ENCODE measurements at places on chromosomes 1 and 21. TPM values are rescaled to one million over a fixed set of nuclear protein-coding genes. Genes with fewer than 3 reads are reported as not detected.
A peak's percentile ranks its signal among the peaks of the same experiment; 100 is the strongest.

CELA3A gene
- total RNA-seq = not detected

HDGF gene
- 395 TPM for total RNA-seq

MNDA gene
- not detected for total RNA-seq

EDARADD gene
- total RNA-seq = 7.0 TPM

TPTE gene
- not detected for total RNA-seq

TCEA3 gene
- total RNA-seq = 0.21 TPM

GRCh38 chr1:53412285-53413174 lies 46.7 kb upstream of the DMRTB1 start:
- peaks cover 4% of the 10 kb centered on the region for H3K4me1 ChIP-seq
- no peak overlapping the region for H3K4me3 ChIP-seq
- no peak overlapping the region for H3K27ac ChIP-seq
- peak; percentile 32 for DNase-seq

GRCh38 chr1:245153081-245153551 lies 1.7 kb upstream of the KIF26B start:
- H3K27me3 ChIP-seq = peaks cover 49% of the 10 kb centered on the region

DNA sequence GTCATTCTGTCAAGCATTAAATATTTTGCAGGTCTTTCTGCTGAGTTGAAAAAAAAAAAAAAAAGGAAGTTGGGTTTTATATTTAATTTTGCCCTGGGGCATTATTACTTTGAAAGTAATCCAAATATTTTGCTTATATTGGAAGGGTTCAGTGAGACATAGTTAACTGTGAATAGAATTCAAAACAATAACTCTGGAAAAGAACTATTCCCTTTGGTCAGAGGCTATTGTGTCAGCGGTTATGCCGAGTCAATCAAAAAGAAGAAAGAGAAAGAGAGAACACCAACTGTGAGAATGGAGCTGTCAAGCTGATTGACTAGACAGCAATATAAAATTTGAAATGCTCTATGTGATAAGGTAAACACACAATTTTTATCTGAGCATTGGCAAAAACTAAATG lies 761.7 kb downstream of the ADGRL2 start:
- no peak overlapping the region for H3K4me3 ChIP-seq
- H3K27ac ChIP-seq = no peak overlapping the region
- H3K4me1 ChIP-seq = peaks cover 4% of the 10 kb centered on the region

GRCh38 chr1:213274140-213274539 lies 223.1 kb downstream of the RPS6KC1 start:
- no peaks in the 10 kb centered on the region for H3K36me3 ChIP-seq
- no peaks in the 10 kb centered on the region for H3K4me1 ChIP-seq
- H3K4me3 ChIP-seq = no peak overlapping the region
- no peaks in the 10 kb centered on the region for H3K27me3 ChIP-seq
- no peak overlapping the region for H3K27ac ChIP-seq

DNA sequence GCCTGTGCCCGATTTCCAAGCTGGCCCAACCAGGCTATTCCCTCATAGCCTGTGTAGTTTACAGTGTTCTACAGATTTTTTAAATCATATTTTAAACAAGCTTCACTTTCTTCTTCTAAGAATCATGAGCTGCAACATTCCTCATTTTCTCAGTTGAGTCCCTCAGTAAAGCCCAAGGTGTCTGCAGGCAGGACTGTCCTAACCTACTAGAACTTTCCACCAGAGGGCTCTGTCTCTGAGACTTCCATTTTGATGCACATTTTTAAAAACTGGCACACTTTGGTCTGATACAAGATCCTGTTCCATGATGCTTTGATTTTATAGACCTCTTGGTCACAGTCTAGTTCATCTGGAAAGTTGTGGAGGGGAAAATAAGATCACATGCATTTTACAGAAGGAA lies 21.6 kb upstream of the SLAMF6 start:
- no peak overlapping the region for H3K27ac ChIP-seq
- no peaks in the 10 kb centered on the region for H3K36me3 ChIP-seq

DNA sequence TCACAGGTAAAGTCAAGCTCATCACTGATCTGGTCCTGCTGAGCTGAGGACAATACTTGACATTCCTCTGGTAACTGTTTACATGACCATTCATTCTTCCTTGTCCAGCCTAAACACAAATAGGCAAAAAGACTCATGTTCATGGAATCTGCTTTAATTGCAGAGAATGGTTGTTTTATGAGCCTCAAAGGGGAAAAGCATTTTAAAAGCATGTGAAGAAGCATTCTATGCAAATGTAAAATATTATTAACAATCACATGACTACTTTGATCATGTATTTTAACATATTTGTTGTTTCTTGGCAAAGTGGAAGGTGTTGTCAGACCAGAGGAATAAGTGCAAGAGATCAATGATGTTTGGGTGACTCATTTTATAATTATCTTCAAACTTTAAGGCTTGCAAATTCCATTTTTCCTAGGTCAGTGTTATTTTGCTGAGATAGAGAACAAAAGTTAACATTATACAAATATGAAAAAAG lies 133.7 kb downstream of the RUNX1 start:
- no peaks in the 10 kb centered on the region for H3K27me3 ChIP-seq
- no peaks in the 10 kb centered on the region for H3K4me1 ChIP-seq
- no peak overlapping the region for H3K4me3 ChIP-seq
- no peaks in the 10 kb centered on the region for H3K36me3 ChIP-seq
- DNase-seq = no peak

DNA sequence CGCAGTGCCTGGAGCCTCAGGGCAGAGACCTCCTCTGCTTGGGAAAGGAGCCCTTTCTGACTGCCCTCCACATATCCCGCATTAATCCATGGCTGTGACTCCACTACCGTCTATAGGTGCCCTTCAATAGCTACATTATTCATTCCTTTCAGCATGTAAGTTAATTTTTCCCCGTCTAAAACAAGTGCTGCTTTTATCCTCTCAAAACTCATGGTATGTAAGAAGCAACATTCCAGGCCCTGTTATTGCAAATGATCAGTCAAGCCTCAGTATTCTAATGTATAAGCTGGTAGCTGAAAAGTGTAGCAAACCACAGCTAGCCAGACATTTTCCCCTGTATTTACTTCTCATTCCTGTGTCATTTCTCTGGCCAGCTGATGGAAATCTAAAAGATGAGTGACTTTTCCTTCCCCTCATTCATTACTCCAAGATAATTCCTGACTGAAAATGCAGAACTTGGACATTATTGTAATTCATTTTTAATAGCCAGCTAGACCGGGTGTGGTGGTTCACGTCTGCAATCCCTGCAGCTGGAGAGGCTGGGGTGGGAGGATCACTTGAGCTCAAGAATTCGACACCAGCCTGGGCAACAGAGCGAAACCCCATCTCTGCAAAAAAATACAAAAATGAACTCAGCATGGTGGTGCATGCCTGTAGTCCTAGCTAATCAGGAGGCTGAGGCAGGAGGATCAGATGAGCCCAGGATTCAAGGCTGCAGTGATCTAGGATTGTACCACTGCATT lies 88.5 kb upstream of the SOD1 start:
- no peak overlapping the region for H3K27ac ChIP-seq
- no peaks in the 10 kb centered on the region for H3K27me3 ChIP-seq
- peaks cover 8% of the 10 kb centered on the region for H3K4me1 ChIP-seq
- H3K36me3 ChIP-seq = no peaks in the 10 kb centered on the region
- no peak overlapping the region for H3K4me3 ChIP-seq

DNA sequence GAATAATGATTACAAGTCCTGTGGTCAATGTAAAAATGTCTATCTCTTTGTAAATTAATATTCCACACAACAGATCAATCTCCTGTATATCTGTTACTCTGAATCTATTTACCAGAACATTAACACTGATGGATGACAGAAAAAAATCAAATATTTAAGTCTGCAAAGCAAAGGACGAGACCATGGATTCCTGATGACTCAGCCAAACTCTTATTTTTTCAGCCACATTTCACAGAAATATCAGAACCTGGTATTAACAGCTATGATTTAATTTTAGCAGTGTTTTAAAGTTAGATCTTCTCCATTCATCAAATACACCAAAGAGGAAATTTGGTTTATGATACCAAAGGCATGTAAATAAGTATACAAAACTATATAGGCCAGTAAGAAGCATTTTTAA lies 46.1 kb downstream of the FAF1 start:
- DNase-seq = no peak
- no peak overlapping the region for H3K27ac ChIP-seq
- no peak overlapping the region for H3K4me3 ChIP-seq

DNA sequence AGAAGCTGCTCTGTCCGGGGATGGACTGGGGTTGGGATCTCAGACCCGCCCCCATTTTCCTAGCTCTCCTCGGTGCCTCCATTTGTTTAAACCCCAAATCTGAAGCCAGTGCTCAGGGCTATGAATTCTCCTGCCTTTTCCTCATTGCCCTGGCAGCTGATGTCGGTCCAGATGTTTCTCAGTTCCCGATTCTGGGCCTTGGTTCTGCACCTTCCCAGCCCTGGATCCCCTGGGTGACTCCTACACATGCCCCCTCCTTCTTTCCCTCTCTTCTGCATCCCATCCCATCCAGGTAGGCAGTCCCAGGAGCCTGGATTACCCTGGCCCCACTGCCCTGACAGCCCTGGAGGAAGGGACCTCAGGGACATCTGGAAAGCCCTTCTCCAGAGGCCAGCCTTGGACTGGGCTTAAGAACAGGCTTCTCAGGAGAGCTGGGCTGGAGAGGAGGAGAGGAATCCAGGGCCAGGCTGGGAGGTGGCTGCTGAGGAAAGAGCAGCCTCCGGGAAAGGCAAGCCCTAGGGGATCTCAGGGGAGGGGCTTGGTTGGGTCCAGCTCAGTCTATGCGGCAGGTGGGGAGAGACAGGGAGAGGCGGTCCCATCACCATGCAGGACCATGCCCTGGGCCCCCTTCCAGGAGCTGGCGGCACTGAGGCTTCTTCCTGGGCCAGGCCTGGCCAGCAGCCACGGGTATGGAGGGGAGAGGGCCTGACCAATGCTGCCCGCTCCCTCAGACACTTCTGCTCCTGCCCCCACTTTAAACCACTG lies 6.8 kb upstream of the EPS8L3 start:
- no peaks in the 10 kb centered on the region for H3K36me3 ChIP-seq
- H3K4me3 ChIP-seq = no peak overlapping the region
- no peaks in the 10 kb centered on the region for H3K4me1 ChIP-seq
- no peak overlapping the region for H3K27ac ChIP-seq
- H3K27me3 ChIP-seq = no peaks in the 10 kb centered on the region
- DNase-seq = no peak

DNA sequence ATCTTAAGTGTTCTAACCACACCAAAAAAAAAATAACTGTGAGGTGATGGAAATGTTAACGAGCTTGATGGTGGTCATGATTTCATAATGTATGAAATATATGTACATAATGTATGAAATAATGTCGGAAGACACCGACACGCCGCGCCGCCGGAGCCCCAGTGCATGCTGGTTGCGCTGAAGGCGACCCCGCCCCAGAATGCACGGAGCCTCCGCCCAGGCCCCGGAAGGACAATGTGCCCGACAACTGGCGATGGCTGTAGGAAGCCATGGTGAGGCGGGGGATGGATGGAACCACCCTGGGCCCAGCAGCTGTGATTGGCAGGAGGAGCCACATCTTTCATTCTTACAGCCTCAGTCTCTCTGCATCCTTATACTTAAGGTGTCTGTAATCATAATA lies 7.4 kb downstream of the OR2T10 start:
- no peak overlapping the region for H3K27ac ChIP-seq
- no peaks in the 10 kb centered on the region for H3K36me3 ChIP-seq

- no peak overlapping the region for H3K27ac ChIP-seq
- no peaks in the 10 kb centered on the region for H3K4me1 ChIP-seq
- no peaks in the 10 kb centered on the region for H3K36me3 ChIP-seq
- H3K4me3 ChIP-seq = no peak overlapping the region
- no peaks in the 10 kb centered on the region for H3K27me3 ChIP-seq
- no peak for DNase-seq
Measured at GRCh38 chr1:196409586-196409985, 198.7 kb downstream of the KCNT2 start.

- H3K27me3 ChIP-seq = no peaks in the 10 kb centered on the region
- DNase-seq = no peak
- H3K36me3 ChIP-seq = no peaks in the 10 kb centered on the region
- no peak overlapping the region for H3K4me3 ChIP-seq
- H3K27ac ChIP-seq = no peak overlapping the region
Measured at GRCh38 chr1:187237542-187237941, 408.8 kb downstream of the PLA2G4A start.

- no peak for DNase-seq
- no peak overlapping the region for H3K4me3 ChIP-seq
- no peaks in the 10 kb centered on the region for H3K36me3 ChIP-seq
- no peak overlapping the region for H3K27ac ChIP-seq
- no peaks in the 10 kb centered on the region for H3K4me1 ChIP-seq
- 0 out of 2 replicates have a peak, but pooled peaks cover 2% of the 10 kb centered on the region for H3K27me3 ChIP-seq
Measured at GRCh38 chr1:206783506-206783905, 11.2 kb upstream of the IL10 start.

DNA sequence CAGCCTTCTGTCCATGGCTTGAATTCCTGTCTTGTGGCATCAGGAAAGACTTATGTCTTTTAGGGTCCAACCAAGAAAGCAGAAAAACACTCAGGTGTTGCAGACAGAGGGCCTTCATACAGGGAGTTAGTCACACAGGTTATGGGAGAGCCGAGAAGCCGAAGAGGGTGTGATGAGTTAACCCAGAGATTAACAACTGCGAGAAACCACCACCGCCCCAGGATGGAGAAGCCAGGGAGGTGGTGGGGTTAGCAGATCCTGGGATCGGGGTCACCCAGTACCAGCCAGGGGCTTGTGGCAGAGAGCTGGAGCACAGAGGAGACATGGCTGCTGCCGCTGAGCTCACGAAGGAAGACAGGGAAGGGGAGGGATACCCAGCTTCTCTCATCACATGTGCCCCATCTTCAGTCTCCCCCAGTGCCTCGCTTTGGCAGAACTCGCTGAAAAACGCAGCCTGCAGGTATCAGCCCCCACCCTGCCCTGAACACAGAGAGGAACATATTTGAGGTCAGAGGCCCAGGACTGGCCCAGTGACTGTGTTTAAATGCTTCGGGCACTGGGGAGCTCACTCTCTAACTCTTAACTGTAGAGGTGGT lies 58.7 kb downstream of the RUNX3 start:
- H3K27ac ChIP-seq = no peak overlapping the region
- H3K4me1 ChIP-seq = peaks cover 2% of the 10 kb centered on the region

DNA sequence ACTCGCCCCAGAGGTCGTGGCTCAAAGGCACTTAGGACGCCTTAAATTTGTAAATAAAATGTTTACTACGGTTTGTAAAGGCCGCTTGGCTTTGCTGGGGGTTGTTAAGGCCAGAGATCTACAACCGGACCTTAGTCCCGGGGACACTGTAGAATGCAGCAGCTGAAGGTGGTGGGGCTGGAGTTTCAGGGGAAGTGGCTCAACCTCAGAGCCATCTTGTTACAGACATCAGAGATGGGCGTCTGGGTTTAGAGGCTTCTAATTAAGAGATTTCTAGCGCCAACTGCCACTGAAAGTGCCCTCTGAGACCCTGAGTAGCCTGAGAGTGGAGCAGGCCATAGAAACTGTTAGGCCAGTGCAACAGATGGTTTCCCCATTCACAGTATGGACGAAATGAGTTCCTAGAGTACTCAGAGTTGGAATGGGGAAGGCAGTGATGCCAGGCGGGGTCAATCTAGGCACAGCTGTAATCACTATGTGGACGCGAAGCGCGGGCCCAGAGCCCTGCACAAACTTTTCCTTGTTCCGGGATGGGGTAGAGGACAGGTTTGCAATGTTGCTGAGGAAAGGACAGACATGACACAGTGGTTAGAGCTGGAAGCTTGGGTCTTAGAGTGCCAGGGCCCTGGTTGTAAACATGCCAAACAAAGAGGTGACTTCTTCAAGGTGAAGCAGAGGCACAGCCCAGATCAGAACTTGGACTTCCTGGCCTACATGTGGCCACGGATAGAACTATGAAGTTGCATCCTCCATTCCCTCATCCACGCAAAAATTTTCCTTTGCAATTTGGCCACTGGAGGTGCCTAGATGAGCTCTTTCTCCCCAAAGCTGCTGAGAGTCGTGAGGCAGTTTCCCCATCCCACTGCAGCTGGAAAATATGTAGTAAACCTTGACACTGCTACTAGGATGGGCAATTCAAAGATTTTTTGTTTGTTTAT lies 6.0 kb downstream of the HLX start:
- peaks cover 100% of the 10 kb centered on the region for H3K27me3 ChIP-seq
- no peak overlapping the region for H3K27ac ChIP-seq
- DNase-seq = no peak
- no peaks in the 10 kb centered on the region for H3K36me3 ChIP-seq
- H3K4me1 ChIP-seq = peaks cover 9% of the 10 kb centered on the region

All from H1 (cell line).